ENCODE measurements at places on chromosomes 1 and 21.

GRCh38 chr1:160416369-160416768, 16.0 kb downstream of the VANGL2 start:
- DNase-seq, result no peak

DNA sequence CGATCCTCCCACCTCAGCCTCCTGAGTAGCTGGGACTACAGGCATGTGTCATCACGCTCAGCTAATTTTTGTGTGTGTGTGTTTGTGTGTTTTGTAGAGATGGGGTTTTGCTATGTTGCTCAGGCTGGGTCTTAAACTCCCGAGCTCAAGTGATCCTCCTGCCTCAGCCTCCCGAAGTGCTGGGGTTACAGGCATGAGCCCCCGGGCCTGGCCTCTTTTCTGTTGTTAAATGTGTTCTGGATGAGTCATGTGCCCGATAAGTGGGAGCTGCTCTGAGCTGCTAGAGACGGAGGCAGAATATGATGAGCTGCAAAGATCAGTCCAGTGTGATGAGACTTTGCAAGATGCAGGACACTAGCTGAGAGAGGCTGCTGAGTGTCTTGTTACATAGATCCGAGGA, 75.5 kb downstream of the VPS13D start:
- no peak for DNase-seq

DNA sequence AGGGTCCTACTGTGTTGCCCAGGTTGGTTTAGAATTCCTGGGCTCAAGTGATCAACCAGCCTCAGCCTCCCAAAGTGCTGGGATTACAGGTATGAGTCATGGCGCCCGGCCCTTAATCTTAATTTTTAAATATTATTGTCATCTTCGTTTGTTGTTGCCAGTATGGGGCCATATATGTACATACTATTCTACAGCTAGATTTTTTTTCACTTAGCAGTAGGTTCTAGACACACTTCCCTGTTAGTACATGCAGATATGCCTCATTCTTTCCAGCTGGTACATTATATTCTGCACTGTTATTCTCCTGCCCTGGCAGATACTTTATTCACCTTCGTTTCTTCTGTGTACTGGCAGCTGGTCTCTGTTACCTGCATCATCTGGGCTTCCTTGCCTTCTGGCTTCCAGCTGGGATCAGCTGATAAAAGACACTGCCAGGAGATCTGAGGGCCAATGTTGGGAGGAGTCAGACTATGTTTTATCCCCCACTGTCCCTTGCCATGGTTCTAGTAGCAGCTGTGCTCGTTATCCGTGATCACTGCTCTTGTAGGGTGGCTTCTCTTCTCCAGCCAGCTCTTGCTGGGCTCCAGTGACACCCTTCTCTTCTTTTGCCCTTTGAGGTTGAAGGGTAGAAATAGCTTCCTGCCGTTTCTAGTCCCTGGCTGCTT, 24.7 kb downstream of the ST3GAL3 start:
- DNase-seq, result no peak

- no peak for DNase-seq
These were observed 92.1 kb downstream of the DDAH1 start for GRCh38 chr1:85372683-85373377.

GRCh38 chr1:159746666-159747065, 32.3 kb upstream of the CRP start:
- no peak for DNase-seq

GRCh38 chr1:4063516-4063915, 163.4 kb upstream of the C1orf174 start:
- DNase-seq, result no peak

DNA sequence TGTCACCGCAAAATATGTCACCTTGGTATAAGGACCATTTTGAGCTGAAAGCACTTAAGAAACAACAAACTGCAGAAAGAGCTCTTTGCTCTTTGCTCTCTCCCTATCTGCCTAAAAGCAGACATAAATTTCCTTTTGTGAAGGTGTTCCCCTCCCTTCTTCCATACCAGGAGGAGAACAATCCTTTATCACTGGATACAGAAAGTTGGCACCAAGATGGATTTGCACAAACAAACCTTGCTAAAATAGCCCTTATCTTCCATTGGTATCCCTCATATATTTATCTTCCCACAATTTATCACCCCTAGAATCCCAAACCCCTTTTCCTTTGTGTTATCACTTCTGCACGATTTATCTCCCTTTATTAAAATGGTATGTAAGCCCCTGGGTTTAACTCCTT, 51.4 kb downstream of the DPYD start:
- DNase-seq, result no peak

DNA sequence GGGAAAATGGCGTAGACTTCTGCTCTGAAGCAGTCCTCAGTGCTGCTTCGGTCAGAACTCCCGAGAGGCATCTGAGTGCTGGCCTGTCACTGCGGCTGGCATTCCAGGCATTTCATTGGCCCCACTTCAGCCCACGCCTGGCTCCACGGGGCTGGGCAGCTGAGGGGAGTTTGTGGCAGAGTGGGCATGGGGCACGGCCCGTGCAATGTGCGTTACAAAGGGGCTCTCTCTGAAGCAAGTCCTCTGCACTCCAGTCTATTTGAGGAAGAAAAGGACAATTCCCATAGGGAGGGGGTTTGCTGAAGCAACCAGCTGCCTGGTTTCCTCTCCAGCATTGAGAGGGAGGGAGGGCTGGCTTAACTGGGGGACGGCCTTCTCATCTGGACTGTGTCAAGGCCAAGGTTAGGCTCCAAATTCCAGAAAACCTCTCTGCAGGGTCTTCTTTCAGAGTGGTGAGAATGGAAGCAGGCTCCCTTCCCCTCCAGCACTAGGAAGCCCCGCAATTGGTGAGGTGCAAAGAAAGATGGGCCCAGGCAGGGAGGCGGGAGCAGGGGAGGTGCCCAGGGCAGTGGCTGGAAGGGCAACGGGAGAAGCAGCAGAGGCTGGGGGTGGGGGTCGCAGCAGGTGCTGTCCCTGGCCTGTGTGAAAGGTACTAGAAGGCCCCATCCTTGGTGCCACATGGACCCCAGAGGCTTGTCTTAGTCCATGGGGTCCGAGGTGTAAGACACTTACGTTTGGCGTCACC, 21.1 kb upstream of the GPR157 start:
- no peak for DNase-seq

DNA sequence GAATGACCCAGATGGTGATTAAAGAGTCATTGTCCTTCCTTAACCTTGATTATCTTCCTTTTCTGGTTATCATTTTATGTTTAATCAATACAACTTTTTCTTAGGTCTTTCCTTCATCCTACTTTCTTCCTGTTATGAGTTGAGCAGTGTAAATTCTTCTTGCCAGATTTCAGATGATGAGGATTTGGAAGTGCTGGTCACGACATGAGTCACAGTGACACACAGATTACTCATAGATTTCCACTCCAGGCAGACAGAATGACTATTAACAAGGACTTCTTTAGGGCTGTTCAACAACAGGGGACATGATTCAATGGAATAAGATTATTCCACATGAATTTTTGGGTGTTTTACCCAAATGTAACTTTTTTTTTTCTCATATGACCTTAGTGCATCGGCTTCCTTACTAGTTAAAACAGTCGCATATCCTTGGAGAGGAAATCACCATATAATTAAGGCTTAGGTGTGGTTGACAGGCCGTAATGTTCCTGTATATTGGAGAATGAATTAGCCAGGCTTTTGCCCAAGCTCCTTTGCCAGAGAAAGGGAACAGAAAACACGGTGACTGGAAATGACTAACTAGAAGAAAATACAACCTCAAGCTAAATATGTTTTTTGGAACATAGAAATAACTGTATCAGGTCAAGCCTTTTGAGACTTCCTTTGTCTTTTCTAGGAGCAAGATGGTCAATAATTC, 44.2 kb downstream of the PRRX1 start:
- DNase-seq, result no peak

DNA sequence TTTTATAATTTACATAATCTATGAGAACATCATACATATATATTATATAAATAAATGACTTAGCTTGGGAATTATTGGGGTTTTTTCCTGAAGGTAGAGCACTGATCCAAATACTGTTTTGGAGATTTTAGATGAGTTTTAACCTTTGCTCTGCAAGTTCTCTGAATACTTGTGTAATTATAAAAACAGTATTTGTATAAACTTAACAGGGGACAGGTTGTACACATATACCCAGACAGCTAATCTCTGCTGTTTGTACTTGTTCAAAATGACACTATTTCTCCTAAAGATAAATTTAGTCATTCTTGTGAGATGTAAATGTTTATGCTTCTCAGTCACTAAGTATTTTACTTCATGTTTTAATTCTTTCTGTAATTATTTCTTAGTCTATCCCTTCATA, 8.7 kb downstream of the AGL start:
- no peak for DNase-seq

DNA sequence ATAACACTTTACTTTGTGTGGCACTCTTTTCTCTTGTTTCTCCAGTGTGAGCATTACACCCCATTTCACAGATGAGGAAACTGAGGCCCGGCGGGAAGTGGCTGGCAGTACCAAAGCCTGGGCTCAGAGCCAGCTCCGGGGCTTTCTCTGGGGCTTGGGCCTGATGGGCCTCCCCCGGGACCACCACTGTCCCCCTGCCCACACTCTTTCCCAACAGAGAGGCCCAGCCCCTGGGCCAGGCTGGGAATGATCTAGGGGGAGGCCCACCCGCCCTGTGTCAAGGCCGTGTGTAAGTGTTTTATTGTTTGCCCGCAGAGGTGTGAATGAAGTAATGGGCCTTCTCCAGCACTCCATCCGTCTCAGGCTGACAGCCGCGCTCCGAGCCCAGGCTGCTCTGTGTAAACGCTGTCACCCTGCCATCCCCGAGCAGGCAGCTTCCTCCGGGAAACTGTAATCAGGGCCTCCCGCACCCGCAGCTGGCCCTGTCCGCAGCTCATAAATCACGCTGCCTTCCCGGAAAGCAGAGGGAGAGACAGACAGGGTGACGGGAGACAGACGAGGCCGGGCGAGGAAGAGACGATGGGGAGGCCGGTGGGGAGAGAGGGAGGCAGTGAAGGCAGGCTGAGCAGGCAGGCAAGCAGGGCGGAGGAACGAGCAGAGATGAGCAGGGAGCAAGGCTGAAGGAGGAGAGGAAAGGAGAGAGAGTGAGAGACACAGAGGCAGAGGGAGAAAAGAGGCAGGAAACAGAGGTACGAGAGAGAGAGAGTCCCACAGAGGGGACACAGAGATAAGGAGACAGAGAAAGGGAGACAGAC, 109.7 kb upstream of the ZBTB40 start:
- no peak for DNase-seq

- DNase-seq, result no peak
These were observed 14.5 kb downstream of the SAMD11 start for GRCh38 chr1:938088-938683.

DNA sequence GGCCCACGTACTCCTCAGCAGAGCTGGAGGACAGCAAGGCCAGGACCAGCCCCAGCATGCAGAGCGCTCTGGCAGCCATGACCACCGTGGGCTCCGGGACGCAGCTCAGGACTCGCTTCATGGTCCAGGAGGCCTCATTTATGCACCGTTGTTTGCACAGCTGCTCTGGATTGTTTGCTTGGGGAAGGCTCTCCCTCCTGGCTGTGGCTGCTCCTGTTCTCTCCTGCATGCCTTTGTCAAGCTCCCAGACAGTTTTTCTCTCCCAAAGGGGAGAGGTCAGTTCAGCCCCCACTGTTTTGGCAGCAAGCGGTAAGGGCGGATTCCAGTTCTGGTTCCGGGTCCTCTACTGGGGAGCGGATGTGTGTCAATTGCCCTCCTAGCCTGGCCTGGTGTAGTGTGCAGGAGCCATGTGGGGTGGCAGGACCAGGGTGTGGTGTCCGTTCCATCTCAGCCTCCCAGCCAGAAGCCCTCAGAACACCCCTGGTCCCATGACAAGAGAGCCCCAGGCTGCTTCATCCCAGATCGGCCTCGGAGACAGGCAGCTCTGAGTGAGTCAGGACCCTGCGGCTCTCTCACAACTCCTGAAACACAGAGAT, at the start of gene TFF3:
Gene TFF3 (minus strand): TSS at position 114 of the 596 bp plus-strand sequence. CDS start 35 bp downstream, at position 79.
- DNase-seq, result no peak

DNA sequence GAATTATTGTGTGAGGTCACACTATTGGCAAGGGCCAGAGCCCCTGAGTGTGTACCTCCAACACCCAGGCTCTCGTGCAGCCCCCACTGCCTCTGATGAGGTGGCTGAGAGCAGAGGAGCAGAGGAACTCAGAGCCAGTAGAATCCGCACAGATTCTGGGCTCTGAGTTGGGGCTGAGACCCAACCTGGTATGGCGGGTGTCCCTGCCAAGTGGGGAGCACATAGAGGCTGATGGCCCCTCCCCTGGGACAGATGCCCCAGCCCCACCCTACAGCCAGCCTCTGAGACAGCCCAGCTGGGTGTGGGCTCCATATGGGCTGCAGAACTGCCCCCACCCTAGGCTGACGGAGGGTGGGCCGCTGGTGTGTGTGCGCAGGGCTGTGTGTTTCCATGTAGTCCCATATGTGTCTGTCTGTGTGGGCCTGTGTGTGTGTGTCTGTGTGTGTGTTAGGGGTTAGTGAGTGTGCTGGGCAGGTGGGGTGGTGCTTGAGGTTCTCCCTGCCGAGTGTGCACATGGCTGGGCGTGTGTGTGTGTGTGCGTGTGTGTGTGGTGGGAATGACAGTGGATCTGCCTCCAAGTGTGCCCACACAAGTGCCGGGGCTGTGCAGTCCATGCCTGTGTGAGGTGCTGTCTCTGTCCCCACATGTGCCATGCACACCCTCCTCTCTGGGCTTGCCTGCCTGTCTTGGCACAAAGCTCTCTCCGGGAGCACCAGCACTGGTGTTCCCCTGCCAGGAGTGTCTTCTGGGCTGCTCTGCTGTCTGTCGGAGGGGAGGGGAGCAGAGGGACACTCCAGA, 24.4 kb downstream of the FOXO6 start:
- no peak for DNase-seq

DNA sequence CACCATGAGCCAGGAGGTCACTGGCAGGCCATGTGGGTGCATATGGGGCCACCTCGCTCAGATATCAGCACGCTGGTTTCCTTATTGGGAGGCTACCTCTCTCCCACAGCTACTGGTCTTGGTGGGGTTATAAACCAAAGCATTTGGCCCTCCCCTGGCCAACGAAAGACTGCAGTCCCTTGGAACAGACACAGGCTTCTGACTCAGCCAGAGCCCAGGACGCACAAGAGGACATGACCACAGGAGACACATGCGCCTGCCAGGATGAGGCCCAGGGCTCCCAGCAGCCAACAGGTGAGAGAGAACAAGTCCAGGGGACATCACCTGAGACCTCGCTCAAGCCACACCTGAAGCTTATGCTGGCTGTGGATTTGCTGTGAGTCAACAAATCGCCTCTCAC, 13.8 kb downstream of the NPHP4 start:
- DNase-seq, result no peak

GRCh38 chr1:236657398-236657797, 28.9 kb upstream of the ACTN2 start:
- DNase-seq, result no peak

- no peak for DNase-seq
These were observed 15.1 kb downstream of the SH2D2A start for GRCh38 chr1:156801409-156802121.

GRCh38 chr1:175471039-175471800, 272.2 kb downstream of the TNR start:
- no peak for DNase-seq

DNA sequence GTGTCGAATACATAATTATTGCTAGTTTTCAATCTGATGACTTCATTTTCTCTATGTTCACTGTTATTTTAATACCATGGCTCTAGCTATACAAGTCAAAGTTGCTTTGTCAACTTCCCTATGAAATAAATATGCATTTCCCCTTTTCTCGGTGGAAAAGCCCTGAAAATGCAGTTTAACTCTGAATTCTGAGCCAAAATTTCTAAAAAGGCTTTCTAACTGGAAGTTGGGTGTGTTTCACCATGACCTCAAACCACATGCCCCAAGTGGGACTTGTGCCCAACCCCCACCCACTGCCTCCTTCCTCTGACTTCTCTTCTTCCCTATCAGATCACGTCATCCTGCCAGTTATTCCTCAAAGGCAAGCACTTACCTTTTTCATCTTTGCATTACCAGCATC, 8.9 kb downstream of the MKNK1 start:
- no peak for DNase-seq

- DNase-seq, result no peak
These were observed 33.4 kb downstream of the KIAA1614 start for GRCh38 chr1:180946056-180946455.

All from activated CD4-positive, alpha-beta T cell treated with anti-CD3 and anti-CD28 coated beads, Interleukin-2, amount 50 U/mL, for 1 hour (primary cell).